ENCODE measurements at places on chromosomes 2 and 18. TPM values are rescaled to one million over a fixed set of nuclear protein-coding genes. Genes with fewer than 3 reads are reported as not detected.

Gene PSMA8
- not detected for total RNA-seq

Gene ANKRD12
- 49.4 TPM for total RNA-seq

Gene LIPG
- 19.3 TPM for total RNA-seq

- DNase-seq: no peak
Observed at GRCh38 chr2:27811768-27812167, 40.2 kb downstream of the MRPL33 start.

- DNase-seq: peak; percentile 14
Observed at GRCh38 chr2:241992753-241993152, 123.2 kb downstream of the RTP5 start.

DNA sequence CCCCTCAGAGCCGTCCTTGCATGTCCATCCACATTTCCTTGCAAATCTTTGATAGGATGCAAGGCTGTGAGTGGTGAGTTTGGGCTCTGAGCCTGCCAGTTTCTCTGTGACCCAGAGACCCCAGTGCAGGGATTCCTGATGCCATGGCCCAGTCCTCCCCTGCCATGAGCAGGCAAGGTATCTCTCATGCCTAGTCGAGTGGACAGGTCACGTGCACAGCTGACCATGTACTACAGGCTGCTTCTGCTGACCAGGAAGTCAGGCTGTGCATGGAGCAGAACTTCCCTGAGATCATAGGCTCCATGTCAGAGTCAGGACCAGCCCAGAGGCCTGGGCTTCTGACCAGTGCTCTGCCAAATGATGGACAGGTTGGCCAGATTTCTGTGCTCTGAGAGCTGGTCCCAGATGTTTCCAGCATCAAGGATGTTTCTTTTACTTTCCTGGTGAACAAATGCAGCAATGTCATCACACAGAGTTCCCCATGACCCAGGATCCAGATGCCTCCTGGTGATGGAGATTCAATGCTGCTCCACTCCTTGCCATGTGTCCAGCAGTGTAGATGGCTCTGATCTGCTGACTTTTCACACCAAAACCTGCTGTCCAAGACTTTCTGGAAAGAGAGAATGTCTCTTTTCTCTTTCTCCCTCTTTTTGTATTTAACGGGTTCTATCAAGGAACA is 321.6 kb upstream of the HS6ST1 start:
- no peak for DNase-seq

Measured in Peyer's patch (tissue), 4 donors.